ENCODE measurements at places on chromosomes 16 and 17.

- no peak for DNase-seq
These were observed 2.8 kb downstream of the XYLT2 start for GRCh38 chr17:50348522-50349242.

- no peak for DNase-seq
These were observed 670.4 kb downstream of the TOX3 start for GRCh38 chr16:51876601-51876875.

DNA sequence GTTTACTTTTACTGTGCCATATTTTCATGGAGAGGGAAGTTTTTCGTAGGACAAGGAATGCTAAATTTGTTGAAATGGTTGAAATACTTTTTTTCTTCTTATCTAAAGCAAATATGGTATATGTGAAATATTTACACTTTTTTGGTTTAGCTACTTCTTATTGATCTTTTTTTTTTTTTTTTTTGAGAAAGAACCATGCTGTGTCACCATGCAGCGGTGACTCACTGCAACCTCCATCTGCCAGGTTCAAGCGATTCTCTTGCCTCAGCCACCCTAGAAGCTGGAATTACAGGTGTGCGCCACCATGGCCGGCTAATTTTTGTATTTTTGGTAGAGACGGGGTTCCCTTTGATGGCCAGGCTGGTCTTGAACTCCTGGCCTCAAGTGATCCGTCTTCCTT, 100.5 kb downstream of the FTO start:
- no peak for DNase-seq

GRCh38 chr17:57178839-57179238, 77.5 kb upstream of the MSI2 start:
- DNase-seq, result no peak

GRCh38 chr17:80745183-80745582, 200.5 kb downstream of the RPTOR start:
- DNase-seq, result no peak

- DNase-seq, result no peak
These were observed 53.6 kb downstream of the WNT3 start for GRCh38 chr17:46764709-46765401.

DNA sequence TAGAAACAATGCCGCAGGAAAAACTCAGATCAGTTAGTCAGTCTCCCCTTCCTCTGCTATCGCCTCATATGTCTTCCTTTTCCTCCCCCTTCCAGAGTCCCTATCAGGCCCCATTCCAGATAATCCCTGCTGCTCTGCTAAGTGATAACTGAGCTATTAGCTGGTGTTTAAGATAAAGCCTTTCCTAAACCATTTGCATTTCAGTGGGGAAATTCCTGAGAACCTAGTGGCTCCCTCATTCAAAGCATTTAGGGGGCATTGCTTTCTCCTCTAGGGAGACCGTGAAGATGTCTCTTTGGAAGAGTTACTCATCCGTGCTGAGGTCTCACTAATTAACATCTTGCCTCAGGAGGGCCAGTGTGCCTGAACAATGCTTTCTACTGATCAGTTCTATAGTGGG, 401.6 kb downstream of the NPIPA7 start:
- no peak for DNase-seq

- no peak for DNase-seq
These were observed 8.8 kb upstream of the RAB40C start for GRCh38 chr16:580946-581498.

GRCh38 chr17:58282442-58282841, 1.7 kb upstream of the MPO start:
- no peak for DNase-seq

- no peak for DNase-seq
These were observed 10.7 kb upstream of the PRPF8 start for GRCh38 chr17:1695365-1695764.

GRCh38 chr17:78472035-78472905, 93.8 kb downstream of the PGS1 start:
- no peak for DNase-seq

- DNase-seq, result no peak
These were observed 20.6 kb upstream of the PRKAR1A start for GRCh38 chr17:68491381-68492231.

- DNase-seq, result no peak
These were observed 259.0 kb downstream of the XYLT1 start for GRCh38 chr16:17211797-17212196.

DNA sequence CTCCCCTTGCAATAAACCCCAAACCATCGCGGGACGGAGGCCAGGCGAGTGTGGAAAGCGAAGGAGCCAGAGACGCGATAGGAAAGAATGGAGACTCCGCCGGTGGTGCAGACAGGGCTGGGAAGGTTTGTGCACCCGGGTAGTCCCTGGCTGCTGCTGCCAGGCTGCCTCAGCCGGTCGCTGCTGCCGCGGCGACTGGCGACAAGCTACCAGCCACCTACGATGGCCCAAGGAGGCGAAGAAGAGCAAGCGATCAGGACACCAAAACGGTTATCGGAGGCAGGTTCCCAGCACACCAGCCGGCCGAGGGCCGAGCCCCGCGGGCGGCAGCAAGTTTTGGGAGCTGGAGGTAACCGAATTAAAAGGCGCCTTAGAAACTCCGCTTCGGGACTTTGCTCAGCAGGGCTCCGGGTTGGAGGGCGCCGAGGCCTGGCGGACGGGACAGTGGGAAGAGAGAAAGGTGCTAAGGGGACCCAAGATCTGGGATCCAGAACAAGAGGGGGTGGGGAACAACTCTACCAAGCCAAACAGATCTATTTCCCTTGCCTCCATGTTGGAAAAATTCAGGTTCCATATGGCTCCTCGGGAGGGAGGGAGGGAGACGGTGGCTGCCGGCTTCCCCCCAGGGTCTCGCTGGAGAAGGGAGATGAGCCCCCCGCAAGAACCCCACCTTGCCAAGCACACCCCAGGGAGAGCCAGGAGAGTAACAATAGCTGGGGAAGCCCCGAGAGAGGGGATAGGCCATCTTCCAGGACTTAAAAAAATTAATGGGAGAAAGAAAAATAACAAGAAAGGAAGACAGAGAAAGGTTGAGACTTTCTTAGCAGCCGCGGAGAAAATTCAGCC, 9.7 kb upstream of the HOXB2 start:
- no peak for DNase-seq

- DNase-seq, result no peak
These were observed 1.1 kb downstream of the GLIS2 start for GRCh38 chr16:4316864-4317531.

DNA sequence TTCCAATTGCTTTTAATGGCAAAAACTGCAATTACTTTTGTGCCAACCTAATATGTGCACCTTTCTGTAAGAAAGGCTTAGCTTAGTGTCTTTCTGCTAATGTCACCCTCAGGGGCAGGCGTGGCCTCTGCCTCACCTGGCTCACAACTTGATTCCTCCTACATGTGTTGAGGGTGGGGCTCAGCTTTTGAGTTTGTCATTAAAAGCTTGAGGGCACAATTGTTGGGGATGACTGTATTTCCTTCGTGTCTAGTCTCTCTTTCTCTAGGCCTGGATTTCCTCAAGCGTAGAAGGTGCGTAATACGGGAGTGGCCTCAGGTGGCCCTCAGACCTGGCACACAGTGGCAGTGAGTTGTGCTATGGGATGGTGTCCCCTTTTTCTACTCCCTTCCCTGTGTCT, 94.4 kb downstream of the CLEC16A start:
- DNase-seq, result no peak

- no peak for DNase-seq
These were observed 31.9 kb downstream of the REXO5 start for GRCh38 chr16:20838240-20838639.

GRCh38 chr17:37447641-37448040, 41.0 kb downstream of the TADA2A start:
- DNase-seq, result no peak

DNA sequence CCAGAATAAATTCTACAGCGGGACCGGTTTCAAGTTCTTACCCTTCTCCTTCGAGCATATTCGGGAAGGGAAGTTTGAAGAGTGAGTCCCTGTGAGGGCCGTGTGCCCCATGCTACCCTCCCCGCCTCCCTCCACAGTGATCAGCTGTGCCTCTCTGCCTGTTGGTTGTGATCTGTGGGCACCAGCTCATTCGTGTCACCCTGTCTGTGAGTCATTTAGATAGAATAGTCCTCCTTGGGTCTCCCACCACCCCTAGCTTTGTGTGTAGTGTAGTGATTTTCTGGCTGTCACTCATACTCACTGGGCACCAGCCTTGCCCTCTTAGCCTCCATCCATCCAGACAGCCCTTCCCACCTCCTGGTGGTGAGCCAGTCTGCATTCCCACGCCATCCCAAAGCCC, 15.0 kb upstream of the NAGLU start:
- DNase-seq, result no peak

- DNase-seq, result no peak
These were observed 237.2 kb downstream of the MRTFB start for GRCh38 chr16:14308368-14308723.

GRCh38 chr16:68995011-68995504, 110.4 kb upstream of the HAS3 start:
- DNase-seq, result no peak

DNA sequence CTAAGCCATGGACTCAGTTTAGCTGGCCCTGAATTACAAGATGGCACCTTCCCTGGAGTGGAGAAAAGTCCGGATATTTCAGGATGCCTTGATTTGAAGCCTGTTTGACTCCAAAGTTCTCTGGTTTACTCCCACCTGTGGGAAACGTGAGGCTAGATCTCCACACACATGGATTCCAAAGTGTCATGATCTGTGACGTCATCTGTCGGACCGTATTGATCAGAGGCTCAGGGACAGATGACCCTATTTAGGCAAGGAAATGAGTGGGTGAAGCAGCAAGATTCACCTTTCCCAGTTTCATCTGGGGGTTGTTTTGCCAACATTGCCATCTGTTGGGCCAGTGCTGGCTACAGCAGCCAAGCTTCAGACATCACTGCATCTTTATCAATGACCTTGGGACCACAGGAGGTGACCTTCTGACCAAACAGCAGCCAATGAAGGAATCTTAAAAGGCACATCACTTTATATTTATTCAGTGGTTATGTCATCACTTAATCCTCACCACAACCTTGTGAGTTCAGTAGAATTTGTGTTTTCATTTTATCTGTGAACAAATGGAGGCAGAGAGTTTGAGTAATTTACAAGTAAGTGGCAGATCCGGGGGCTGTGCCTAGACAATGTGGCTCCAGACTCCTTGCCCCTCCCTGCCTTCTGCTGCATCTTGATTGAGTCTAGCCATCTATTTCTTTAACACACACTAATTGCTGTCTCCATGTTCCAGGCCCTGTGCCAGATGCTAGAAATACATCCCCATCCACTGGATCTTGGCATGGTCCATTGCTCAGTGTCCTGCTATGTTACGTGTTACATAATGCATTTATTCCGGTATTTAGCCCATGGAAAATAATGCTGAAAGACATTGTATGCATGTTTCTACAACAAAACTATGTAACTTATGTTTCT, 1.5 kb upstream of the CDH13 start:
- DNase-seq, result no peak

DNA sequence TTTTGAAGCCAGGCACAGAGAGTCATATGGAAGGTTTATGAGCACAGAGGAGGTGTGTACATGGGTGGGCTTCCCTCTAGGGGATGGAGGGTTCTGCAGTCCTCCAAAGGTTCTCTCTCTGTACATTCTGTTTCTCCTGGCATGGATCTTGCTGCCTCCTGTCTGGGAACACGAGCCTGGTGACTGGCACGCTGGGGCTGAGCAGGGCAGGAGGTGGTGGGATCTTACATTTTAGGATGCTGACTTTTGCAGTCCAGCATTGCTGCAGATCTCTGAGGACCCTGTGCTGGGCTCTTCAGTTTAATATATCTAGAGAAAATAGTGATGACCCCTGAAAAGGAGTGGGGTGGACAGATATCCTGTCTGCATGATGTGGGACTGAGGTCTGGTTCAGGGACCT, 23.0 kb downstream of the FOXL1 start:
- DNase-seq, result no peak

DNA sequence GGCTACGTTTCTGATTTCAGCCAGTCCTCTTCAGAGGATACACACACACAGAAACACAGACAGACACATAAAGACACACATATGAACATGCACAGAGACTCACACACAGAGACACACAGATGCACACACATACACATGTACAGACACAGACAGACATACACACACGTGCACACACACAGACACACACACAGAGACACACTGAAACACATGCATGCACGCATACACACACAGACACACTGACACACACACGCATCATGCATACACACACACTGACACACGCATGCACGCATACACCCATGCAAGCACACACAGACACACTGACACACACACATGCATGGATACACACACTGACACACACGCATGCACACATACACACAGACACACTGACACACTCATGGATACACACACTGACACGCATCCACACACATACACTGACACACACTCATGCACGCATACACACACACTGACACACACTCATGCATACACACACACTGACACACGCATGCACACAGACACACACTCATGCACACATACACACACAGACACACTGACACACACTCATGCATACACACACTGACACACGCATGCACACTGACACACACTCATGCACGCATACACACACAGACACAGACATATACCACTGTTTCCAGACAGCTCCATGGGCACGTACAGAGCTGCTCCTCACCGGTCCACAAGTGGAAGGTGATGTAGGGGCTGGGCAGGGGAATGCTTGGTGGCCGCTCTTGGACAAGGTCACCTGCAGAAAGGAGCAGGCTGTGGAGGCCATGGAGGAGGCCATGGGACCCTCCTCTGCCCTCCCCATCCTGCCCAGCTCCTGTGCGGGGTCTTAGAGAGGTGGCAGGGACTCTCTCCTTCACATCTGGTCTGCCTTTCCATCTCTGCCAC, 30.1 kb upstream of the MFSD6L start:
- no peak for DNase-seq

GRCh38 chr17:41705271-41705991, 6.7 kb upstream of the GAST start:
- DNase-seq, result no peak

DNA sequence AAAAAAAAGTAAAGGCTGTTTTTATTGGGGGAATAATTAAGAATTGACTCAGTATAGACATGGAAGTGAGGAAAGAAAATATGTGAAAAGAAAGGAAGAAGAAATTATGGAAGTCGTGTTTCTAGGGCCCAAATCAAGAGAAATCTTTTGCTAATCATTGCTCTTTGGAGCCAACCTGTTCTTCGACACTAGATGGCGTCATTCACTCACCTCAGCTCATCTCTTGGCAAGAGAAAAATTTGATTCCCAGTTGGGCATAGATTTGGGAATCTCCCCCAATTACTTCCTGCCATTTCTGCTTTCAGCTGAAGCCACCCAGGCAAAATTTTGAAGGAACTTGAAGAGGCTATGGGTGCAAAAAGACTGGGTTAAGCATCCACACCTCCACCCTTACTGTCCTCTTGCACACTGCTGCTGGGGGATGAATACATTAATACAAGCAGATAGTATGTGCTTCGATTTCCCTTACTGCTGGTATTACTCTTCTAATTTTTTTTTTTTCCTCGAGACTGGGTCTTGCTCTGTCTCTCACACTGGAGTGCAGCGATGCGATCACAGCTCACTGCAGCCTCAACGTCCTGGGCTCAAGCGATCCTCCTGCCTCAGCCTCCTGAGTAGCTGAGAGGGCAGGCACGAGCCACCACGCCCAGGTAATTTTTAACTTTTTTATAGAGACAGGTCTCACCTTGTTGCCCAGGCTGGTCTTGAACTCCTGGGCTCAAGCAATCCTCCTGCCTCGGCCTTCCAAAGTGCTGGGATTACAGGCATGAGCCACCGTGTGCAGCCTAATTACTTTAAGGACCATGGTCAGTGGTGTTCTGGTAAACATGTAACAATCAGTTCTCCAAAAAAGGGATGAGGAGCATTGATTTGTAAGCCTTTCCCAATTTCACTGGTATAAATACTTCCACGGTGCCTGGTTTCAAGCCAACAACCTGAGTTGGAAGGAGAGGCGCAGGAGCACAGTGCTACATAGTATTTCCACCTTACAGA, 13.5 kb downstream of the PSMD7 start:
- no peak for DNase-seq

Data from activated effector memory CD4-positive, alpha-beta T cell treated with Interleukin-2 at 50 U/mL for 16 hours (primary cell).